ENCODE measurements at places on chromosomes 4 and X. TPM values are rescaled to one million over a fixed set of nuclear protein-coding genes. Genes with fewer than 3 reads are reported as not detected.

SPANXD gene
- total RNA-seq: not detected

NPNT gene
- total RNA-seq: not detected

DNA sequence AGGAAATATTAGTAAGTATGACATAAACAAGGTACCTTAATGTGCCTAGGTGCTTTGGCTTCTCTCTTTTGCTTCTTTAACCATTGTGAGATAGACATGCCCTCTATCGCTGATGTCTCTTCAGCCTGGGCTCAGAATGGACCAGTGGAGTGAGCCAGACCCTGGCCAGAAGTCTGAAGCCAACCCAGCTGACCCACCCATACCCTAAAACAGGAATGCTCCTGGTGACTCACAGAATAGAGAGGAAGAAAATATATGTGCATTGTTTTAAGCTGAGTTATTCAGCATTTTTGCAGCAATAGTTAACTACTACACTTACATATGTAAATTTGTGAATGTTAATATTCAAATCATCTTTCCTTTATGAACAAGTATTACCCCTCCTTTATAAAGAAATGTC, 167.5 kb upstream of the PCDH10 start:
- DNase-seq: no peak
- H3K27ac ChIP-seq: no peak overlapping the region
- no peak overlapping the region for H3K4me3 ChIP-seq

- no peaks in the 10 kb centered on the region for H3K4me1 ChIP-seq
- no peaks in the 10 kb centered on the region for H3K27me3 ChIP-seq
- no peaks in the 10 kb centered on the region for H3K36me3 ChIP-seq
These were observed 534.6 kb downstream of the PPARGC1A start for GRCh38 chr4:23355258-23355657.

DNA sequence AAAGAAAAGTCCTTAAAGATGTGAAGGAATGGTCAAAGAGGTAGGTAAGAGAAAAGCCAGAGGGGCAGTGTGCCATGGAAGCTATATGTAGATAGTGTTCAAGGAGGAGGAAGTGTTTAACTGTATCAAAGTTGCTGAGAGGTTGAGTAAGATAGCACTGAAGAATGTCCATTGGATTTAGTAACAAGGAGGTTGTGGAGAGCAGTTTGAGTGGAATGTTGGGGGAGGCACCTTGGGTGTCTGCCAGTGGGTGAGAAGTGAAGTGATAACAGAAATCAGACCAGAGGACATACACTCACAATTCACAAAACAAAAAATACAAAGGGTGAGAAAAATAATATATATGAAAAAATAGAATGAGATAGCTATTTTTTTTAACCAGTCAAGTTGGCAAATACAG, 121.3 kb upstream of the AMOT start:
- DNase-seq: no peak
- H3K4me1 ChIP-seq: no peaks in the 10 kb centered on the region
- H3K4me3 ChIP-seq: no peak overlapping the region
- H3K36me3 ChIP-seq: no peaks in the 10 kb centered on the region
- H3K27me3 ChIP-seq: no peaks in the 10 kb centered on the region
- no peak overlapping the region for H3K27ac ChIP-seq

All from T-helper 17 cell (primary cell).